Putamen (tissue), 1 donor: ENCODE measurements at places on chromosomes 11 and 22.
A peak's percentile ranks its signal among the peaks of the same experiment; 100 is the strongest.

GRCh38 chr11:102683277-102683676, 22.3 kb downstream of the MMP27 start:
- DNase-seq, result no peak

DNA sequence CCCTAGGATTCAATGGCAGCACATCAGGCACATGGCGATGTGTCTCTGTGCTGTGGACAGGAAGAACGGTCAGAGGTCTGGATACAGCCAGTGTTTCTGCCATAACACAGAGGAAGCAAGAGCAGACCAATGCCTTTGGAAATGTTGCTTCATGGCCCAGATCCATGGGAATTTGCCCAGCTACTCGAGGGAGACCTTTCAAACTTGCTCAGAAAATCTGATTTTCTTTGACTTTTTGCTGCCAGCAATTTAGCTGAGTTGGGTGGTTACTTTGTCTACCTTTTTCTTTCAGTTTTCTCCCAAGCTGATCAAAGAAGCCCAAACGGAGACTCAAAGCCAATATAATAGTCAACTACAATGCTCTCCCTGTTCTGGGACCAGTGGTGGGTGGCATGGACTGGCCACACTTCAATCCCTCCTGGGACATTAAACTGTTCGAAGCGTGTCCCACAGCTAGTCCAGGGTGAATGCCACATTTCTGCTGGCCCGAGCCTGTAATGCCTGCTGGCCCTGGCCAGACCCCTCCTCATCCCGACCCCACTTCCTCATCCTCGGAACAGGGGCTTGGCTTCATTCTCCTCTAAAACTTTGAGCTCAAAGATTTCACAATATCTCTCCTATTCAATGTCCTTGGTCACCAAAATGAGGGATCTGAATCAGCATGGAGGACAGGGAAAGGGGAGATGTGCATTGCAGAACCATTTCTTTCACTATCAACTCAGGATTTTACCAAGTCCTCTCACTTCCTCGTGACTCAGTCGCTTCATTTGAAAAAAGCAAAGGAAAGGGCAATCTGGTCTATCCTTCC, 93.3 kb downstream of the ABTB2 start:
- peak; percentile 49 for DNase-seq

DNA sequence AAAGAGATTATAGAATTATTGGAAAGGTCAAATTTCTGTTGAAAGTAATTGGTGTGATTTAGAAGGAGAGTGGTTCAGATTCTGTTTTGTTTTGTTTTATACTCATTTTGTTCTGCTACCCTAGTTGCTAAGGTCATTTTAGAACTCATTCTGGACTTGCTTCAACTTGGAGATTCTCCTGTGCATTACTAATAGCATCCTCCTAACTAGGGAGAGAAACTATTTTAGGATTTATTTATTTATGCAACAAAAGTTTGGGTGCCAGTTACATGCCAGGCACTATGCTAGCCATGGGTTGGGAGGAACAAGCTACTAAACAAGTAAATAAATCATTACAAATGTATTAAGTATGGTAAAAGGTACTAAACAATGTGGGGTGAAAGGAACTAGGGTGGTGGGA, 84.0 kb downstream of the YAP1 start:
- no peak for DNase-seq

GRCh38 chr11:2575591-2576051, 124.2 kb downstream of the KCNQ1OT1 start:
- no peak for DNase-seq

GRCh38 chr22:27391092-27391770, 410.3 kb downstream of the MN1 start:
- no peak for DNase-seq

GRCh38 chr11:10514202-10514601, 26.8 kb downstream of the RNF141 start:
- DNase-seq, result no peak

DNA sequence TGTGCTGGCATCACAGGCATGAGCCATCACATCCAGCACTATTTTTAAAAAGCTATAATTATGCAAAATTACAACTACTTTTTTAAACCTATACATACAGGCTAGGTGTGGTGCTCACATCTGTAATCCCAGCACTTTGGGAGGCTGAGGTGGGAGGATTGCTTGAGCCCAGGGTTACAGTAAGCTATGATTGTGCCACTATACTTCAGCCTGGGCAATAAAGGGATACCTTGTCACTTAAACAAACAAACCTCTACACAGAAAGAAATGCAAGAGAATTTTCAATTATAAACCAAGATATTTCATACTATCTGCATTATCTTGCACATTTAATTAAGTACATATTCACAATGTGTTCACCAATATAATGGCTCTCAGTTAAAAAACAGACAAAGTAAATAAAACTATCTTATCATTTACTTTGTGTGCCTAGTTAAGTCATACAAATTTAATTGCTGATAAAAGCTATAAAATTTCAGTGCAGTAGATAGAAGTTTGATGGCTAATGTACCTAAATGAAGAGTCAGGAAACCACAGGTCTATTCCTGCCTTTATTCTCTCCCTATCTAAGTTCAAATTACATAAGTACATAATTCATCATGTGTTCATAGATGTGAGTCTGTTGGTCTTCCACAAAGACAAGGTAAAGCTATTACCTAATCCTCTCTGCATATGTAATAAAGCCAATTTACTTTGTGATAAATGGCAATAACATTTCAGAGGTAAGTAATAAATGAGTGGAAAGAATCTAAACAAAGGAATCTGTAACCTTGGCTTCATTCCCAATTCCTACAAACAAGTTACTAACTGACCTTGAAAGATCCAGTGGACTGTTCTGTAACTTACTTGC, 9.0 kb upstream of the RDX start:
- DNase-seq, result no peak

- DNase-seq, result no peak
Measured at GRCh38 chr22:37334859-37335805, 52.8 kb downstream of the CYTH4 start.

- DNase-seq, result no peak
Measured at GRCh38 chr11:66543263-66544107, 2.4 kb downstream of the ZDHHC24 start.

GRCh38 chr11:64687204-64687603, 35.8 kb downstream of the NRXN2 start:
- DNase-seq, result peak; percentile 98

DNA sequence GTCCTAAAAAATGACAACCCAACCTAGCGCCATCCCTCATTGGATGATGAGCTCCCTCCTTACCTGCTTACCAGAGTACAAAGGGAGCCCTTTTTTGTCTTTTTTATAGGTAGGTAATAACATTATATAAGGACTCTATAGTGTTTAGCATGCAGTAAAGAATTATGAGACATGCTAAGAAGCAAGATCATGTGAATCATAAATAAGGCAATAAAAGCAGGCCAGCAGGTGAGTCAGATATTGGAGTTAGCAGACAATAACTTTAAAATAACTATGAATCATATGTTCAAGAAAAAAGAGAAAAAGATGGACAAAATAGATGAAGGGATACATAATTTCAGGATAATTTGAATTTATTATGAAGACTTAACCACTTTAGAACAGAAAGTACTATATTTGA, 81.5 kb downstream of the GRK3 start:
- no peak for DNase-seq

- DNase-seq, result no peak
Measured at GRCh38 chr11:98561252-98561651, 459.5 kb upstream of the CNTN5 start.

- DNase-seq, result no peak
Measured at GRCh38 chr11:99325847-99326246, 305.1 kb downstream of the CNTN5 start.

- DNase-seq, result no peak
Measured at GRCh38 chr11:31795706-31796498, 15.2 kb downstream of the PAX6 start.

DNA sequence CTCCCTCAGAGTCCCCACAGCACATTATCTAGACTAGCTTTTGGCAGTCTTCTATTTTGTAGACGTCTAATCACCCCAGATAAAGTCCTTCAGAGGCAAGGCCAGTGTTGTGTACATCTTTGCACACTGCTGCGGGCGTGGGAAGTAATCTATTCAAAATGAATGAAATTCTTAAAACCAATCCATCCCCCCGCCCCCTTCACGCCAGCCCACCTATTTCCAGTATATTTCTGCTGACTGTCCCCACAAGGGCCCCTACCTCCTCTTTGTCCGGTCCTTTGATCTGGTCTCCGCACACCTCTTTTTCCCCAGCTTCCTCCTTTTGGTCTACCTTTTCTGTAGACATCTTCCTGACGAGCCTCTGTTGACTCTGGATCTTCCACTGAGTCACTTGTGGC, 375 bp downstream of the BSCL2 start:
- no peak for DNase-seq

- DNase-seq, result no peak
Measured at GRCh38 chr11:64086258-64087123, 50.8 kb downstream of the FLRT1 start.

- DNase-seq, result no peak
Measured at GRCh38 chr11:90332415-90332814, 109.6 kb upstream of the CHORDC1 start.

DNA sequence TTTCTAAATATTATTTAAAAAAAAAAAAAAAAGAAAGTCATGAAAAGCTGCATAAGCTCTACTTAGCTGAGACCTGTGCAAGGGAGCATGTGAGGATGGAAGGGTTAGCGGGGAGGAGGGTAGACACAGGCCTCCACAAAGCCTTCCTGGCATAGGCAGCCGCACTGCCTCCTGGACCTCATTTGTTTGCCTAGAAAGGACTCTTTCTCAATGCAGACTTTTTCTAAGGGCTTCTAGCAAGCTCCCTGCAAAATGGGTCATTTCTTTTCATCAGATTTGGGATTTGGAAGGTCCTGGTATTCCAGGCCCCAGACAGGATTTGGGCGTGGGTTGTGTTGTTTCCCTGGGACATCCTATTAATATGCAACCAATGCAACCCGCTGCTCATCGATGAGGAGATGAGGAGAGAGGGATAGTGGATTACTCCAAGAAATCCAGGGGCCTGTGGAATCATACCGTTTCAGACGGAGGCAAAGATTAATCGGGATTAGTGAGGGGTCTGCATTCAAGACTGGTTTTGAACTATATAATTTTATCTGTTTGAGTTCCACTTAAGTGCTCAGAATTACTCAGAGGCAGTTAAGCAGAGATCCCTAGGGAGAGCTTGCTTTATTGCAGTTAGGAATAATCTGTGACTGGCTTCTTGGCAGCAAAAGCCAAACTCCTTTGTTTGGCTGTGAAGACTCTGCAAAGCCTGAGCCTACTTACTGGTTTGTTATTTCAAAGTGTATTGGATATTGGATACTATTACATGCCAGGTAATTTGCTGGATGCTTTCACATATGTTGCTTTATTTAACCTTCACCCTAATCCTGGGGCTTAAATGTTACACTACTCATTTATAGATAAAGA, 106.9 kb upstream of the NAV2 start:
- no peak for DNase-seq

- DNase-seq, result no peak
Measured at GRCh38 chr11:106821826-106822225, 196.4 kb downstream of the GUCY1A2 start.

DNA sequence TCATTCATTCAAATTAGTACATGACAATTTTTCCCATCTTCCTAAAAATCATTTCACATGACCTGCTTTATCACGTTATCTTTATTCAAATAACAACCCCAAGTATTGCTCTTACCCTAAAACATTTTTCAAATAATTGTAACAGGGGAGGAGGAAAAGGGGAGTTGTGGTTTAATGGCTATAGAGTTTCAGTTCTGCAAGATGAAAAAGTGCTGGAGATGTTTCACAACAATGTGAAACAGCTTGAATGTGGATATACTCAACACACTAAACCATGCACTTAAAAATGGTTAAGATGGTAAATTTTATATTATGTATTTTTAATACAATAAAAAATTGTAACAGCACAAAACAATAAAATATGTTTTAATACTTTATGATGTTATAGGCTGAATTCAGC, 161.6 kb upstream of the GUCY1A2 start:
- DNase-seq, result no peak

GRCh38 chr22:32880893-32881596, 79.5 kb downstream of the TIMP3 start:
- DNase-seq, result no peak

DNA sequence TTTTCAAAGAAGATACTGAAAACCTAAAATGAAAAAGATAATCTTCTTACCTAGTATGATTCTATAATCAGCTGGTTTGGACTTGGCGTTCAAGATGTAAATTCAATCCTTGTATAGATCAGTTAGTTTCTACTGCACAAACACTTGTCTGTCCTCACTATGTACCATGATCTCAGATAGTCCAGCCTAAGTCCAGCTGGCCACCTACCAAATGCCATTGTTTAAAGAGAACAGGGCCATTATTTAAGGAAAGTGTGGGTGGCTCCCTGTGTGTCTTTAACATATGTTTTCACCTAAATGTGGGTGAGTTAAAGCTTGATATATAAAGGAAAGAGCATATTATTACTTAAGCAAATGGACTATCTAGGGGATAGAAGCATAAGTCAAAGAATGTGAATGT, 38.6 kb downstream of the BLID start:
- peak; percentile 47 for DNase-seq

- DNase-seq, result no peak
Measured at GRCh38 chr22:42799461-42800405, 57.3 kb downstream of the ARFGAP3 start.

DNA sequence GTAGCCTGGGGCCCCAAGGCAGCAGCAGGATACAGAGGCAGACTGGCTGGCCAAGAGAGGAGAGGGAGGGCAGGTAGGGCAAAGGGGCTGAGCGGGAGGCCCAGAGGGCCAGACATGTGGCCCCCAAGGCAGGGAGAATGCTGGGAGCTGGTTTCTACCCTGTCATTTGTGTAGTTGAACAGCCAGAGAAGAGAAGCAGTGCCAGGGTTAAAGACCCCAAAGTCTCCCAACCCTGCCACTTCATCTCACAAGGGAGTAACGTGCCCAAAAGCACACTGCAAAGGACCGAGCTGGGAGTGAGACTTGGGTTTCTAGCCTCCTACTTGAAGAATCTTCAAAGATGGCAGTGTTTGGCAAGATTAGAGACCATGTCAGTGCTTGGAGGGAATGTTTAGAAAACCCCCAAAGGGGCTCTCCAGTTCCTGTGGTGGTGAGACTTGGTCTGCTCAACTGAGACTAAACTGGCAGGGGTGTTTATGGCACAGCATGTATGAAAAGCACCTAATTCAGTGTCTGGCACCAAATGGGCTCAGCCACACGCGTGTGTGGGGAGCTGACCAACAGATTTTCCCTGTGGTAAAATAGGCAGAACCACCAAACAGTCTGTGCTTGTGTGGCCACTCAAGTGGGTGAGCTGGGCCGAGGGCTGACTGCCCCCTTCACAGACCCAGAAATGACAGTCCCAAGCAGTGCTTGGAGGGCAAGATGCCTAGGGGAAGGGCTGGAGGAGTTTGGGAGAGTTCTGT, 68.2 kb upstream of the CLTCL1 start:
- DNase-seq, result no peak

GRCh38 chr11:73308003-73308960, at the start of gene ARHGEF17:
Gene ARHGEF17, plus strand, starts transcription at chr11:73308276. Its CDS starts 363 bp downstream, at chr11:73308639.
- no peak for DNase-seq

GRCh38 chr11:63643205-63643604, 28.0 kb downstream of the ATL3 start:
- no peak for DNase-seq
